Activated T-cell treated with anti-CD3 and anti-CD28 coated beads for 24 hours (primary cell): ENCODE measurements at places on chromosomes 5 and 9.
A peak's percentile ranks its signal among the peaks of the same experiment; 100 is the strongest.

- DNase-seq: no peak
Observed at GRCh38 chr5:137792303-137792702, 38.1 kb upstream of the HNRNPA0 start.

DNA sequence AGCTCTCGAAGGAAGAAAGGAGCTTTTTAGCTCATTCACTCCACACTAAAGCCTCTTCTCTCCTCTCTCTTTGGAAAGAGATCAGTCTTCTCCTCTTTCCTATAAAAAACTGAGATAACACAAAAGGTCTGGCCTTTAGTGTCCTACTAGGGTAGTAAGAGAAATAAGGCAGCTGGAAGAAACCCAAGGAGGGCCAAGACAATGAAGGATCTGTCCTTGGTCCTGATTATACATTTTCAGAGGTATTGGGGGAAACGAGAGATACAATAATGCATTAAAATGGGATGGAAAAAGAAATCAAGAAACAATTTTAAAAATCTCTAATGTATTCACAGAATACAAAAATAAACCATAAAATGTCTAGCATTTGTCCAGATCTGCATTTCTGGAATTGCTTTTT is 184.0 kb downstream of the SLF1 start:
- DNase-seq: no peak

DNA sequence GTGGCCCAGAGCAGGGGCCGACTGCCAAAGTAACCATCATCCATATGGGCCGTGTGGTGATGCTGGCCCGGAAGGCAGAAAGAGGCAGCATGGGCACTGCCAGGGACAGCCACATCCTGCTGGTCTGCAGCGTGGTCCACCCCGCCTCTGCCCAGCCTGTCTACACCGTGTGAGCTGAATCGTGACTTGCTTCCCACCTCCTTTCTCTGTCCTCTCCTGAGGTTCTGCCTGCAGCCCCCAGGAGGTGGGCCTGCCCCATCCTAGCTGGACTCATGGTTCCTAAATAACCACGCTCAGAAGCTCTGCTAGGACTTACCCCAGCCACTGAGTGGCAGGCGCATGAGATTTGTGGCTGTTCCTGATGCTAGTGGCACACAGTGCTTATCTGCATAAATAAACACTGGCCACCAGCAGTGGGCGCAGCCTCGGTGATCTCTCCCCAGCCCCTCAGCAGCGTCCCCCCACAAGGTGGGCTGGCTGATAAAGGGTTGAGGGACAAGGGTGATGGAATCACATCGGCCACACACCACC is 22.6 kb upstream of the SUSD3 start:
- DNase-seq: no peak

DNA sequence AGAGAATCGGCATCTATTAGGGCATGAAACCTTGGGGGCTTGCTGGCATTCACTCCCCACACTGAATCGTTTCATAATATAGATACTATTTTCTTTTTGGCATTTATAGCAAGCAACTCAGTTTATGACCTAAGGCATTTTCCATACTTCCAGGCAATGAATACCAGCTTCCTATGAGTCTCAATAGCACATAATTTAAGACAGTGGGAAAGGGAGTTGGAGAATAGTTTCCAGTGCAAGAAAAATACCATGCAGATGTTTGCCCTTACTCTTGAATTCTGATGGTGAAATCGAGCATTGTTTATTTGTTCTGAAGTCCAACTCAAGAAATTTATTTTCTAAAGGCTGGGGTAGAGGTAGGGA is 175.8 kb upstream of the KLF9 start:
- DNase-seq: no peak

GRCh38 chr5:133050521-133050920 is 1.3 kb upstream of the HSPA4 start:
- no peak for DNase-seq

GRCh38 chr5:11888221-11888620 is 16.0 kb downstream of the CTNND2 start:
- no peak for DNase-seq

DNA sequence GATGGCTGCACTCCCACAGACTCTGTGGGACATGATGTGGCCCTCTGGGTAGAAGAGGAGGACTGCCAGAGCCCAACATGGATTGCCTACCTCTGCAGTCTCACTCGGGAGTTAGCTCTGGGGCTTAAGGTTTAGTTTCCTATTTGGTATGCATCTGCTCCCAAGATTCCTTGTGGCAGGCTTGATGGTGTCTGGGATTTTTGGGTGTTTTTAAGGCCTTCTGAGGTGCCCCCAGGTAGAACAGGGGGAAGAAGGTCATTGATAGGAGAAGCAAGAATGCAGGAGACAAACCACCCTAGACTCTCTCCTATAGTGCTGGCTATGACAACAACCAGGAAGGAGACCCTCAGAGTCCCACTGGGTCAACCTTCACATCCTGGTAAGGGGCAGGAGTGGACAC is 46.7 kb upstream of the CXCL14 start:
- no peak for DNase-seq

DNA sequence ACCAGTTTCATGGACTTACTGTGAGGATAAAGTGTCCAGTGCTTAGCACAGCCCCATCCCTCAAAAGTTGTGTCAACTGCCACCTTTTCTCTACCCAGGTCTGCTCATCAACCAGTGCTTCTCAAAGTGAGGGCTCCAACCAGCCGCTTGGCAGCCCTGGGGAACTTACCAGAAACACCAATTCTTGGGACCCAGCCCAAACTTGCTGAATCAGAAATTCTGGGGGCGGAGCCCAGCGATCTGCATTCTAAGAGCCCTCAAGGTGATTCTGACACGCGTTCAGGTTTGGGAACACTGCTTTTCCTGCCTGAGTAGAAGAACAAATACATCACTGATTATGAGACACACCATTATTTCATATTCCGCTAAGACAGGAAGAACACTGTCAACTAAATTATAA is 132.0 kb downstream of the NSG2 start:
- no peak for DNase-seq

GRCh38 chr9:136714893-136715274 is 2.5 kb downstream of the DIPK1B start:
- no peak for DNase-seq

DNA sequence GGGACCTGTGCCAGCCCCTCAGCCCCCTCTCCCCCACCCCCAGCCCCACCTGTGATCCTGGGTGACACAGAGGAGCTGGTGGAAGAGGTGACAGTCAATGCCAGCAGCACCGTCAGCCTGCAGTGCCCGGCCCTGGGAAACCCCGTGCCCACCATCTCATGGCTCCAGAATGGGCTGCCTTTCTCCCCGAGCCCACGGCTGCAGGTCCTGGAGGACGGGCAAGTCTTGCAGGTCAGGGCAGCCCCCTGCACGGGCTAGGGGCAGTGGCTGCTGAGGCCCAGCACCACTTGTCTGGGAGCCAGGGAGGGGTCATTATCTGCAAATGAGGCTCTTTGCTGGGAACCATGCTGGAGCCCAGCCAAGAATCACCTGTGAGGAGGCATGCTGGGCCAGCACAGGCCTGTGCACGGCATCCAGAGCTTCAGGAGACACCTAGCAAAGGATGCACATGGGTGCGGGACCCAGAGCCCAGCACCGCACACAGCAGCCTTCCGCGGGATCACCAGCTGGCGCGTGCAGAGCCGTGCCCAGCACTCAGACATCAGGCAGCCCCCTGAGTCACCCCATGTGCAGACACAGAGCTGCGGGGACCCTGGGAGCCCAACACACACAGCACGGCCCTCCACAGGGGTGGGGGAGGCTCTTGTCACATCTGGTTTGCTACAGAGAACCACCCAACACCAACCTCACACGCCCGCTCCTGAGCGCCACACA is 62.0 kb upstream of the ASS1 start:
- DNase-seq: no peak

- DNase-seq: no peak
Observed at GRCh38 chr9:28598408-28598807, 1025.1 kb upstream of the C9orf72 start.

DNA sequence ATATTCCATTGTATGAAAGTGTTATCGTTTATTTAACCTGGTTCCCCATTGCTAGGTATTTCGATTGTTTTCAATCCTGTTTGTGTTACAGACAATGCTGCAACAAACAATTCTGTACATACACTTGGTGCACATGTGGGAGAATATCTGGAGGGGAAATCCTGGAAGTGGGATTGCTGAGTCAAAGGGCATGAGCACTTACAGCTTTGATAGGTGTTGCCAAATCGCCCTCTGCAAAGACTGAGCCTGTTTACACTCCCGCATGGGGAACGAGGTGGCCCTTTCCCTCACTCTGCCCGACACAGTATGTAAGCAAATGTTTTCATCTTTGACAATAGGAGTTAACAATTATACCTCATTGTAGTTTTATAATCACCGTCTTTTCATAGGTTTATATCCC is 66.2 kb downstream of the PDE6A start:
- no peak for DNase-seq

GRCh38 chr5:1760231-1760630 is 39.4 kb downstream of the MRPL36 start:
- DNase-seq: no peak

DNA sequence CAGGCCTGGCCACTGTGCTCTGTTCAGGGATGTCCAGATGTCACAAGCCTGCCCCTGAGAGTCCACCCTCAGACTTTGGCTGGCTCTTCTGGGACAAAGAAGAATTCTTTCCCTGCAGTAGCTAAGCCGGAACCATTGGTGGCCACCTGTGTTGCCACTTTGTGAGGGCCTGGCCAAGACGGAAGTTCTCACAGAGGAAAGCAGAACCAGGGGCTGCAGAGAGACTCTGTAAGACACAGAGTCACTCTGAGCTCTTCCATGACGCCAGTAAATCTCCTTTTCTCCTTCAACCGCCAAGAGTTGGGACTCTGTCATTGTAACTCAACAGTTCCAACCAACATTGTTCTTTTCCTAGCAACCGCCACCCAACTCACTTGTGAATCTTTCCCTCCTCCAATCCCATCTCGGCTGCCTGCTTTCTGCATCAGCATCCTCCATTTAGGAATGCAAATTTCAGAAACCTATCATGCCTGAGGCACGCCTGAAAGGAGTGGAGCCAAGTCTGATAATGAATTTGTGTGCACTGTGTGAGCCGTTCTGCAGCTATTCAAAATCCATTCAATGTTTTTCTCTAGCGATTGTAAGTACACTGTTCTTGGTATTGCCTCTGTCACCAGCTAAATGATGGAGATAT is 37.8 kb upstream of the ATP6V1G1 start:
- DNase-seq: no peak

- no peak for DNase-seq
Observed at GRCh38 chr9:132087438-132088030, 7.9 kb upstream of the MED27 start.

DNA sequence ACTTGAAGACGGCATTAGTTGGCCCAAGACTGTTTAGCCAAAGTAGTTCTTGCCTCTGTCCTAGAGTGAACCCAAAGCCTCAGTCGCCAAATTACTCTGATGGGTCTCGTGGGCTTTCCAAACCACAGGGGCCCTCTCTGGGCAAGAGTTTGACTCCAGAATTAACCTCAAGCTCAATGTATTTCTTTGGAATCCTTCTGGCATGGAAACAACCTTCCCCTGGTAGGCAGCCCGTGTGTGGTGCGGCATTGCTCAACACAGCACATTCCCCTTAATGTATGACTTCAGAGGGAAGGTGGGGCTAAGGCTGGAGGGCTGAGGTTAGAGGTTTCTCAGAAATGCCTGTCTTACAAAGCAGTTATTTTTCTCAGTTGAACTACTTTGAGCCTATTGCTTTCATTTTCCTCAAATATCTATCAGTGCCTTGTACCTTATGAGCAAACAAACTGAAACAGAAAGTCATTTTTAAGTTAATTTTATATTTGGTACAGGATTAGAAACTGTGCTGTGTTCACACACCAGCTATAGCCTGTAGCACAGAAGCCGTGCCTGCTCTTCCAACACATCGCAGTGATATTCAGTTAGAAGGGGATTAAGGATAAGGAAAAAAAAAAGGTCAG is 123.9 kb upstream of the HAPLN1 start:
- DNase-seq: no peak

GRCh38 chr5:154794525-154795234 is 39.5 kb downstream of the LARP1 start:
- no peak for DNase-seq

GRCh38 chr9:90915693-90916092 is 114.1 kb downstream of the SYK start:
- peak; percentile 21 for DNase-seq

GRCh38 chr5:112734597-112734996 is 3.1 kb upstream of the APC start:
- no peak for DNase-seq

- no peak for DNase-seq
Observed at GRCh38 chr5:128195316-128195715, 111.8 kb downstream of the SLC12A2 start.

- DNase-seq: no peak
Observed at GRCh38 chr5:3590967-3591900, 4.4 kb upstream of the IRX1 start.

DNA sequence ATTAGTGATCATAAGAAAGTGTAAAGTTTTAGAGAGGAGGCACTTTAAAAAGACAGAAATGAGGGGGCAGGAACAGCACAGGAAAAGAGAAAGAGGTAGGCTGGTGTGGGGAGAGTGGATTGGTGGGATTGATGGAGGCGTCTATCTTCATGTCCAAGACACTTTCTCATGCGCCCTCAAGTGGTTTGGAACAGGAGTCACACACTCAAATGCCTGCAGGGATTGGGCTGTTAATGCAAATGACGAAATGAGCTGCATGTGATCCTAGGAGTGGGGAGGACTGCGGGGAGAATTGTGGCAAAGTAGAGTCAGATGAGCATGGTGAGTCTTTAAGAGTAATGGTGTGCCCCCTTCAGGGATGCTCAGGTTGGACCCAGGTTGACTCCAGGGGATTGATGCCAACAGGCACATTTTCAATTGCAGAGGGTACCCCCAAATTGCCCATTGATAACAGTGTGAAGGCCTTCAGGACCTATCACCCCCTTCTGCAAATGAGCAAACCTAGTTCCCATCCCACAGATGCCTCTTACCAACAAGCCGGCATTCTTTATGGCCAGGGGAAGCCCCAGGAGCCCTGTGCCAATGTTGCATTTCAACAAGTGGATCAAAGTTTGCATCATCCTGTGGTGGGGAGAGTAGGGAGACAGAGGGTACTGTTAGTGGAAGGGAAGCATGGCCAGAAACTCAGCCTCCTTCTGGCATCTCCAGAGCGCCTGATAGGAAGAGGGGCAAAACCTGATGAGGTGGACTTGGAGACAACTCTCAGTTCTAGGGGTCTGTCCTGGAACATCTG is 5.3 kb downstream of the SLC36A3 start:
- DNase-seq: no peak

GRCh38 chr9:121138561-121138960 is 63.1 kb downstream of the RAB14 start:
- DNase-seq: no peak
